ENCODE measurements at places on chromosomes 11 and 22. TPM values are rescaled to one million over a fixed set of nuclear protein-coding genes. Genes with fewer than 3 reads are reported as not detected.

Gene BEST1
- total RNA-seq = not detected

DNA sequence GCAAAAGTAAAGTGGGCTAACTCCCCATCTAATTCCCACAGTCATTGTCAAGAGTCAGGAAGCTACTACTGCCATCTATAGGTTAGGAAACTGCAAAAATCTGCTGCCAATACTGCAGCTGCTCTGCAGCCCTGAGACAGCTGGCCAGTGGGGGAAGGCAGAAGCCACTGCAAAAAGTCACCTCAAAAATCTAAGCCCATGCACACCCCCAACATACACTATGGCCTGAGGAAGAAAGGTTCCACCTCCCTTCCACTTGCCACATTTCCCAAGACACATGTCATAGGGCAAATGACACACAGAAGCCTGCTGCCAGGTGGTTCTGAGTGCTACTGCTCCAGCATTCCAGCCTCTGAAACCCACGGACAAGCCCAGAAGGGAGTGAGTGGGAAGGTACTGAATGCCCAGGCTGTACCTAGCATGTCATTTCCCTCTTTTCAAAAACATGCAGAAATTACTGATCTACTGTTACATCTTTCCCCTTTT lies 36.9 kb downstream of the DGCR2 start:
- DNase-seq = peak; percentile 59

DNA sequence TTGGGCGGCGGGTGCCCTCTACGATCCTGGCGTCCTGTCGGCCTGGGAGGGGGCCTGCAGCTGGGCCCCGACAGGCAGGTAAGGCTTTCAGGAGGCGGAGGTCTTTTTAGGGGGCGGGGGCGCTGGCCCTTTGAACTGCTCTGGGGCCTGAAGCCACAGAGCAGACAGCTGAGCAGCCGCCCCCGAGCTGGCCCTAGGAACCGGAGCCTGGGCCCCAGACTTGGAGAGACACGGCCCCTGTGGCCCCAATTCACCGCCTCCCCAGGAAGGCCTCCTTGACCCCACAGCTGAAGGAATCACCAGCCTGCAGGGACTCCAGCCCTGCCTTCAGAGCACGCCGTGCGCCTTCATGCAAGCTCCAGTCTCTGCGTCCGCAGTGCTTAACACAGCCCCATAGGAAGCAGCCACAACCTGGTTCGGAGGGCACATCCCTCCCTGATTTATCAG lies 618 bp upstream of the CERK start:
- DNase-seq = peak; percentile 31

DNA sequence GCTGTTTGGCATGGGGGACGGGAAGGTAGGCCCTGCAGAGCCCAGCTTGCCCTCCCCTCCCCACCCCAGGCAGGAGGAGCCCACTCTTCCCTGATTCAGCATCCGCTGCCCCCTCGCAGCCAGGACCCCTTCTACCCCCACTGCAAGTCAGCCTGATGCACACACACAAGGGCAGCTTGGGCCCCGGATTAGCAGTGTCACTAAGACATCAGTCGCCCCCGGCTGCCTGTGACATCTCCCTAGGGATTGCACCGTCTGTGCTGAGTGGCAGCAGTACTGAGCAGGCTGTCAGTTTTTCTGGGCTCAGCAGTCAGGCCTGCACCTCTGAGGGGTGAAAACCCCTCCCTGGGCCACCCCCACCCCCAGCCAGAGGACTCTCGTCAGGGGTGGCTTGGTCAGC lies 30.4 kb upstream of the SYT7 start:
- no peak for DNase-seq

Gene OR51I1
- total RNA-seq = not detected

DNA sequence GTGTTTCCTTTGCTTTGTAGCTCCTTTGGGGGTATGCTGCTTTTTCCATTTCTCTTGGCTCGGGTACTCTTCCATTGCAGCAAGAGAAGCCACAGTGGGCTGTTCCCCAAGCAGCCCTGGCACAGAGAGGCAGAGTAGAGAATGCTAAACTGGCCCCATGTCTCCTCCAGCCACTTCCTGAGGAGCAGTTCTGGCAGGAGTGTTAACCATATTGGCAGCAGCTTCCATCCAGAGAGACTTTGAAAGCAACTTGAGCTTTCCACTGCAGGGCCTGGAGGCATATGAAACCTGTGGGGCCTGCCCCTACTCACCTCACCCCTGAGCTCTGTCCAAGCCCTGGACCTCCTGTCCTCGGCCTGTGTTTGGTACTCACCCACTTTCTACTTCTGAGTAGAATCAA lies 61.8 kb downstream of the ALX4 start:
- no peak for DNase-seq

Gene APOA4
- total RNA-seq = not detected

DNA sequence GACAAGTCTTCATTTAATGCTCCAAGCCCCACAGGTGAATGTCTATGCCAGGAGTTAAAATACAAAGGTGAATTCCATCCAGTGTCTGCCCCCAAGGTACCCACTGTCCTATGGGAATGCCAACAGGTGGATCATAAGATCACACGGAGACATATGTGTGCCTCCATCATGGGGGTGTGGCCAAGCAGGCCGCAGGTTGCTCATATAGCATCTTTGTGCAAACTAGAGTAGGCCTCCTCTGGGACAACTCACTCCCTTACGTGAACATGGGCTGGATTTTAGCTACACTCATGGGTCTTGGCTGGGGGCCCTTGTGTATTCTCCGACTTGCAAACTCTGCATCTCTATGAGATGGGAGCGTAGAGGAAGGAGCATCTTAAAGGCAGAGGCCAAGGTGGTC lies 6.9 kb downstream of the NCF4 start:
- no peak for DNase-seq

Gene TRIM29
- total RNA-seq = not detected

GRCh38 chr11:18633256-18634139 lies 644 bp downstream of the SPTY2D1 start:
- peak; percentile 31 for DNase-seq

- no peak for DNase-seq
Measured at GRCh38 chr11:122918734-122919133, 36.2 kb downstream of the JHY start.

DNA sequence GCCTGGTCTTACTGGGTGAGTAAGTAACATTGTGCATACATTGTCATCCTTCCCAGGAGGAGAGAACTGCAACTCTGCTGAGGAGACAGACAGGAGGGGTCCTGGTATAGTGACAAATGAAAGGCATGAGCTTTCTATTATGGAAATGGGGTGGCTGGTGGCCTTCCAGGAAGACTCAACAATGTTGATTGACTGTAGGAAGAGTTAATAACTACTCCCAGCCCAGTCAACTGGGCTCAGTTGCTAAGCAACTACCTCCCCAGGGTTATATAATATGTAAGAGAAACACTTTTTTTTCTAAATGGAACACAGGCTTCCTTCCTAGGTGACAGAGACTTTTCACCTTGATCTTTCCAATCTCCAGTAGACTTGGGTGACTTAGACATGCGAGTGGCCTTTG lies 28.2 kb downstream of the SEZ6L start:
- DNase-seq = no peak

DNA sequence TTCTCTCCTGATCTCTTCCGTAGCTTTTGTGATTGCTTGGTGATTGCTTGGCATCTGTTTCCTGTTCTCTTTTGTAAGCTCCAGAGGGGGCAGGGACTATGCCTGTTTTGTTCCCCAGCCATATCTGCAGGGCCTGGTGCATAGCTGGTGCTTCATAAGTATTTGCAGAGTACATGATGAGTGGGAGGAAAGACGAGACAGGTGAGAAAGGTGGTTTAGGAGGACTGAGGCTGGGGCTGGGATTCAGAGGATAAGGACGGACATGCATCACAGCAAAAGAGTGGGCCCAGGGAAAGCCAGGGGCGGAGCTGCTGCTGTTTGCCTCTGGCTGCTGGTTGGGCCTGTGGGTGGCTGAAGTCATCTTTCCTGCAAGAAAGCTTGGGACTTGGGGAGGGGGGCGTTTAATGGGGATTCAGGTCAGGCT lies 62.4 kb downstream of the DSCAML1 start:
- DNase-seq = no peak

- DNase-seq = no peak
Measured at GRCh38 chr11:100359281-100359680, 327.8 kb upstream of the ARHGAP42 start.

DNA sequence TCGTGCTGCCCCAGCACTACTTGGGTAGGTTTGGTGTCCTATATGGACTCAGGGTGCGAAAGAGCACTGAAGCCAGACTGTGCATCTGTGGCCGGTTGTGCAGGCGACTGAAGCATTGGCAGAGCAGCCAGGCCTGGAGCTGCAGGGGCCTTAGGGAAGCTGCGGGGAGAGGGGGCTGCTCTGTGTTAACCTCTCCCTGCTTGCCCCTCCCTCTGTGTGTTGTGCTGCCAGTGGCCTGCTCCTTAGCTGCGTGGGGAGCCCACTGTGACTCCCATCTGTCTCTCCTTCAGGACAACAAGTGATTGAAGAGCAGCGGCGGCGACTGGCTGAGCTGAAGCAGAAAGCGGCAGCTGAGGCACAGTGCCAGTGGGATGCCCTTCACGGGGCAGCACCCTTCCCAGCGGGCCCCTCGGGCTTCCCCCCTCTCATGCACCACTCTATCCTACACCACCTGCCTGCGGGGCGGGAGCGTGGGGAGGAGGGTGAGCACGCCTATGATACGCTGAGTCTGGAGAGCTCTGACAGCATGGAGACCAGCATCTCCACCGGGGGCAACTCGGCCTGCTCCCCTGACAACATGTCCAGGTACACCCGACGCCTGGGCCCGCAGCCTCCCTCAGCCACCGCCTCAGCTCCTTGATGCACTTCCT lies 34.3 kb downstream of the TREH start:
- no peak for DNase-seq

Gene SCUBE1
- 0.65 TPM for total RNA-seq

DNA sequence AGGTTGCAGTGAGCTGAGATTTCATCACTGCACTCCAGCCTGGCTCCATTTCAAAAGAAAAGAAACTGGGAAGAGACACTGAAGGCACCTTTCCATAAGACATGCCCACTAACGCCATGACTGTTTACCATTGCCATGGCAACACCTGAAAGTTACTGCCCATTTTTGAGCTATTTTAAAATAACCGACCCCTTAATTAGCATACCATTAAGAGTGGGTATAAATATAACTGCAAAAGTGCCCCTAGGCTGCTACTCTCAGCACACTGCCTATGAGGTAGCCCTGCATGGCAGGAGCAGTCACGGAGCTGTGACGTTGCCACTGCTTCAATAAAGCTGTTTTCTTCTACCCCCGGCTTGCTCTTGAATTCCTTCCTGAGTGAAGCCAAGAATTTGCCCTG lies 9.9 kb upstream of the RNASEH2C start:
- no peak for DNase-seq

- DNase-seq = no peak
Measured at GRCh38 chr11:14218728-14219127, 140.3 kb downstream of the RRAS2 start.

Gene DGAT2
- 1.1 TPM for total RNA-seq

GRCh38 chr22:24416095-24416494 lies 11.3 kb upstream of the ADORA2A start:
- no peak for DNase-seq

Gene GTSE1
- total RNA-seq = 0.99 TPM

DNA sequence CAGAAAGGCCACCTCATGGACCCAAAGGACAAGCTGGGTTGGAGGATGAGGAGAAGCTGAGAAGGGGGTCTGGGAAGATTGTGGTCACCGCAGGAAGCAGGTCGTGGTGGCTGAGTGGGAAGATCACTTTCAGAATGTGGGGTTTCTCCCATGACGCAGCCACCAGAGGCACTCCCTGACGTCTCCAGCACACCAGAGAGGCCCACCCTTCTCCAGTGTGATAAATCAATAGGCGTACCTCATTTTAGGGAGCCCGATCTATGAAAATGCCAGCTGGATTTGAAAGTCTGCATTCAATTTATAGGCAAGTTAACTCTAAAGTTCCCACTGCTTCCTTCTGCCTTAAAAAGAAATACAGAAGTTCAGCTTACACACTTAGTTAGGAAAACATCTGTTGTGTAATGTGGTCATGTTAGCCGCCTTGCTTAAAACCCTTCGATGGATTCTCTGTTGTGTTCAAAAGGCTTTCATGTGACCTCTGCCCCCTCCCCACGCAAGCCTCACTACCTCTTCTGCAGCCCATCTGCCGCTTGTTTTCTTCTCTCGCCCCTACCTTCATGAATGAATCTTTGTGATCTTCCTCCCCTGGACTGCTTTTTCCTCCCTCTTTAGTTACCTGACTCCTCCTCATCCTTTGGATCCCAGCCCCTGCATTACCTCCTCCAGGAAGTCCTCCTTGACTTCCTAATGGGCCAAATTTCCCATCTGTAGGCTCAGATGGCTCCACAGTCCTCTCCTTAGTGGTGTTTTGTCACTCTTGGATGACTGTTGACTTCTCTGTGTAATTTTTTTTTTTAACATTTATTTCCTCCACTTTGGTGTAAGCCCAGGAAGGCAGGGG lies 10.7 kb downstream of the TSPAN18 start:
- DNase-seq = no peak

- DNase-seq = no peak
Measured at GRCh38 chr11:46711303-46711702, 7.7 kb upstream of the F2 start.

DNA sequence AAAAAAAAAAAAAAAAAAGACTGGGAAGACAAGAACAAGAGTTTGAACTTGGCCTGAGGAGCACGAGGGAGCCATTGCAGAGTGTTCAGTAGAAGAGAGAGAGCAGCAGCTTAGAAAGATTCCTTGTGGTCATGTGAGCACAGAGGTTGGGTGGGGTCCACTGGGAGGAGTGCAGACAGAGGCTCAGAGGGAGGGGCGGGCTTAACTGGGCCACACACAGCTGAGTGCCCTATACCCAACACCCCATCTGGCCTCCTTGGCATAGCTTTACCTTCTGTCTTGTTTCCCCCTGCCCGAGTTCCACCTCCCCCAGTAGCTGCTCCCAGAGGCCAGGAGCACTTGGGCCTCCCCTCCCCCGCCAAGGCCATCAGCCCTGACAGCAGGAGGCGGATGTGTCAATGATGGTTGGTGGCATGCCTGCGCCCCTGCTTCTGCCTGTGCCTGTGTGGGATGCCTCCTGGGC lies 12.1 kb downstream of the C11orf86 start:
- no peak for DNase-seq

DNA sequence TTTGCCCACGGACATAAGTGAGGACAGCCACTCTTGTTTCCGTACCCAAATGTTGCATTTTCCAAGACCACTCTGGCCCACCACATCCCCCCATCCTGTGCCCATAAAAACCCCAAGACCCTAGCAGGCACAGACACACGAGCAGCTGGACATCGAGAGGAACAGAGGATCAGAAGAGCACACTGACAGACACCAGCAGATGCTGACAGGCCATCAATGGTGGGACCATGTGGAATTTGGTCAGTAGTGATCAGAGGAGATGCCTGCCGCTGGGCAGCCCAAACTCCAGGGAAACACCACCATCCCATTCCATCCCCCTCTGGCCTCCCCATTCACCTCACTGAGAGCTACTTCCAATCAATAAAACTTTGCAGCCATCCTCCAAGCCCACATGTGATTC lies 87.0 kb downstream of the DLG2 start:
- no peak for DNase-seq

- DNase-seq = no peak
Measured at GRCh38 chr22:41582694-41583093, 6.9 kb downstream of the PMM1 start.

- no peak for DNase-seq
Measured at GRCh38 chr11:118442908-118443589, 6.8 kb downstream of the KMT2A start.

Gene MRGPRX4
- 0.79 TPM for total RNA-seq

GRCh38 chr11:131404010-131404409 lies 33.6 kb downstream of the NTM start:
- no peak for DNase-seq

- no peak for DNase-seq
Measured at GRCh38 chr22:10727393-10727792, 4800.6 kb upstream of the OR11H1 start.

GRCh38 chr11:12496181-12497025 lies 119.0 kb downstream of the PARVA start:
- no peak for DNase-seq

- DNase-seq = peak; percentile 39
Measured at GRCh38 chr11:18394928-18395734, 768 bp downstream of the LDHA start.

Gene CHRM1
- not detected for total RNA-seq
